Lower leg skin (tissue), 4 donors: ENCODE measurements at places on chromosomes 2 and 18. TPM values are rescaled to one million over a fixed set of nuclear protein-coding genes. Genes with fewer than 3 reads are reported as not detected.

DNA sequence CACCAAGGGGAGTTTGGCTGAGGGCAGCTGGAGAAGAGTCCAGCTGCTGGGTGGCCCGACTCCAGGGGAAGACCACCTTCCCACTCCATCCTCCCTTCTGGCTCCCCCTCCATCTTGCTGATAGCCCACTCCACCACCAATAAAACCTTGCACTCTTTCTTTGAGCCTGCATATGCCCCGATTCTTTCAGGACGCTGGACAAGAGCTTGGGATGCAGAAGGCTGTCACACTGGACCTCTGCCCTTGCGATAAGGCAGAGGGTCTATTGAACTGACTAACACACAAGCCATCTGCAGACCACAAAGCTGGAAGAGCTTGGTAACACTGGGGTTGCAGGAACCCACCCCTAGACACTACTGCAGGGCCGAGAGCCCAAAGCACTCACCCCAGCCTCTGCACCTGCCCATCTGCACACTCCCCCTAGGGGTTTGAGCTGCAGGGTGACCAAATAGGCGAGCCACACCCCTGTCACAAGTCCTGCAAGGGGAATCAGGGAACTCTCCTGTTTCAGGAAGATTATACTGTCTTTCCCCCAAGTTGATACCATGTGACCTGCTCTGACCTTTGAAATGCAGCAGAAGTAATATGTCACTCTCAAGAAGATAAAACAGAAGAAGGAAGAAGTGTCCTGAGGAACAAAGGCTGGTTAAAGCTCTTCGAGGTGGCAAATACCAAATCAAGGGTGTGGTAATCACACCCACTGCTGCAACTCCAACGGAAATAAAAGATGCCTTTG lies 70.5 kb downstream of the SMAD4 start:
- no peak for DNase-seq

DNA sequence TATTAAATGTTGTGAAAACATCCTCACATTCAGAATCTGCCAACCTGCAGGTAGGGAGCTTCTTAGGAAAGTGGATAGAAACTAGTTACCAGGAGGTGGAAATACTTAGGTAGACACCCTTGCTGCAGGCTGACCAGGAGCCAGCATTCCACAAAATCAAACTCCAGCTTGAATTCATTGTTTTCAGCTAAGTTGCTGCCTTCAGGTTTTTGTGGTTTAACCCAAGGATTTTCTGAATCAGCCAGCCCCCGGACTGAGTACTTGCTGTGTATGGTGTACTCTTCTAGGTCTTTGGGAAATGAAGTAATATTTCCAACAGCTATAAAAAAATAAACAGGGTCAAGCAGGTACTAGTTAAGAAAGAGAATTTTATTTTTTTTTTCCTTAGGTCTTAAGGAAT lies 192.1 kb upstream of the CHST9 start:
- DNase-seq: no peak

Gene PLCL1
- 2.1 TPM for total RNA-seq

DNA sequence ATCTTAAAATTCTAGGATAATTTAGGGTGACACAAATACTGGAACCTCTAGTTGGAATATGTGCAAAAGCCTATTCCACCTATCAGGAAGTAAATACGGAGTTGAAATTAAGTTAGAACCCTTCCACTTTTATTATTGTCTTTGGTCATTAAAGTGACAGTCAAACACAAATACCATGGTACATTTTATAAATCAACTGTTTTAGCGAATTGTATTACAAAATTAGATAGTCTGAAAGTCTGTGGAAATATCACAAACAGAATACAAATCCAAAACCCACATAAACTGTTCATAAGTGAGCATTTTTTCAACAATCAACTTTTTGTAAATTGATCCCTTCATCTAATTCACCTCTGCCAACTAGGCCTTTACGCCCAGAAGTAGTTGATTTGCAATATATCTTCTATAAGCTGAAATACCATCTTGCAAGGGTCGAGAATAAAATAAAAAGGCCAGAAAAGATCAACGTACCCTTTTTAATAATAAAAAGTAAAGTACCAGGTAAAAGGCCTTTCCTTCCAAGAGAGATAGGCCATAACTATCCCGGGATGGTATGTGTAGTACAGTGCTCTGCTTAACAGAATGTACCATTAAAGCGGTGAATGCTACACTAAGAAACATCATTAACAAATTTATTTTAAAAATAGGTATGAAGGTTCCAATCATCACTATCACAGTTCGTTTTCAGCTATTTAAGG lies 1.3 kb downstream of the USP34 start:
- no peak for DNase-seq

GRCh38 chr2:12440731-12441130 lies 276.0 kb upstream of the TRIB2 start:
- no peak for DNase-seq

GRCh38 chr2:240383099-240383758 lies 52.2 kb upstream of the GPC1 start:
- DNase-seq: no peak

DNA sequence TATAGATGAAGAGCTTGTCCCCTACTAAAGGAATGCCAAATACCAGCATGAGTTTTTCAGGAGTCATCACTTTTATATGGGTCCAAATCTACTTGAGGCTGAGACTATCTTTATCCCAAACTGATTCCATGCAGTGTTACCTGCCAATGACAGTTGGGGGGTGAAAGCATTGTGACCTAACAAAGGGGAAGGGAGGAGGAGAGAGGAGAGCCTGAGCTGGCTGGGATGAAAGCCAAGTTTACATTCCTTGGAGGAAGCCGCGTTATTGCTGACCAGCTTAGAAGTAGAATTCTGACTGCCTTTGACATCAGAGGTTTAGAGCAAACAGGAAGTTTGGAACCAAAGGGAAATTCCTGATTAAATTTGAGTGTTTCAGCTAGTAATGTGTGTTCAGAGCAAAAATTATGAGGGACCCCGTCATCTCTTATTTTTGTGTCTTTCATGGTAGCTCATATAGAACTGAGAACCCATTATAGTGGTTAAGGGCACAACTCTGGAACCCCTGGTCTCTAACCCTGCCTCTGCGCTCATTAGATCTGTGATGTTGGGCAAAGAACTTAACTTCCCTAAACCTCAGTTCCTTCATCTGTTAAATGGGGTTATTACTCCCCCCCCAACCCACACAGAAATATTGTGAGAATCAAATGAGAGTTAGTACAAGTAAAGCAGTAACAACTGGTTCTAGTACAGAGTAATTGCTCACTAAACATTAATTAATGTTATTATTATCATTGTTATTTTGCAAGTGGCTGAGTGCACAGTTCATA lies 199.3 kb upstream of the EPAS1 start:
- no peak for DNase-seq
